ENCODE measurements at places on chromosomes 2 and 18.

- DNase-seq: no peak
Measured at GRCh38 chr2:120914839-120915521, 179.3 kb downstream of the GLI2 start.

DNA sequence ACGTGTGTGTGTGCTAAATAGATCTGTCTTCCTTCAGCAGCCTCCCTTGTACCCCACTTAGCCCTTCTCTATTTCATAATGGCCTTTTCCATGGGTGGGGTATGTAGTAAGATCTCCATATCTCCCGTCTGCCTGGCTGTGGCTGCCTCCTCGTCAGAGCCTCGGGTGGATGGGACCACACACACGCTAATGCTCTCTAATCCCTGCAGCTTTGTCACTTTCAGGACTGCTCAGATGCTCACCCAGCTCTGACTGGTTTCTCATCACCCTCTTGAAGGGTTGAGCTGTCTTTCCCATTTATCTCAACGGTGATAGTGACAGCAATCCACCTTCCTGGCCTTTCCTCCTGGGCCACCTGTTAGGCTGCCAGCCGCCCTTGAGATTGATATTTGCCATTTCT is 95.3 kb downstream of the DCC start:
- no peak for DNase-seq

- no peak for DNase-seq
Measured at GRCh38 chr18:23406271-23406787, 46.8 kb upstream of the RIOK3 start.

DNA sequence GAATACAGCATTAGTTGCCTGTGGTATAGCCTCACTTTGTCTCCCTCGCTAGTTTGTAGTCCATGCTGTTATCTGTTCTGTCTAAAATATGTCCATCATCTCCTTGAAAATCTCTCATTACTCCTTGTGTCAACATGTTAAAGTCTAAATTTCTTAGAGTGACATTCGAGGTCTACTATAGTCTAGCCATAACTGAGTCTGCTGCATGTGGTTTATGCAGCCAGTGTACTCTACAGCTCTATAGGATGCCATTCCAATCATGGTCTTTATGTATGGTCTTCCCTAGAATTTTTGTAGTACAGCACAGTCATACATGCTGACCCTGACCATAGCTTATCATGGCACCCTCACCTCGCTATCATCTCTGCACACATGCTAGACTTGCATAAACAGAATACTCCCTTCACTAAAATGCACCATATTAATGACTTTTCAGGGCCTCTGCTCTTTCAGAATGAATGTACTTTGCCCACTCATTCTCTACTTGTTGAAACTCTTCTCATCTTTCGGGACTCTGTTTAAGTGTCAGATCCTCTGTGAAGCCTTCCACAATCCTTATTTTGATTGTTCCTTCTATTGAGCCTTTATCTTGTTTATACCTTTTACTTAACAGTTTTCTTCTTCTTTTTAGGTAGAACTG is 12.8 kb downstream of the TANK start:
- DNase-seq: no peak

- DNase-seq: no peak
Measured at GRCh38 chr18:42617221-42617620, 498.3 kb downstream of the RIT2 start.

- DNase-seq: no peak
Measured at GRCh38 chr2:43083710-43084698, 142.4 kb downstream of the ZFP36L2 start.

GRCh38 chr2:37629529-37629928 is 41.9 kb downstream of the CDC42EP3 start:
- no peak for DNase-seq

DNA sequence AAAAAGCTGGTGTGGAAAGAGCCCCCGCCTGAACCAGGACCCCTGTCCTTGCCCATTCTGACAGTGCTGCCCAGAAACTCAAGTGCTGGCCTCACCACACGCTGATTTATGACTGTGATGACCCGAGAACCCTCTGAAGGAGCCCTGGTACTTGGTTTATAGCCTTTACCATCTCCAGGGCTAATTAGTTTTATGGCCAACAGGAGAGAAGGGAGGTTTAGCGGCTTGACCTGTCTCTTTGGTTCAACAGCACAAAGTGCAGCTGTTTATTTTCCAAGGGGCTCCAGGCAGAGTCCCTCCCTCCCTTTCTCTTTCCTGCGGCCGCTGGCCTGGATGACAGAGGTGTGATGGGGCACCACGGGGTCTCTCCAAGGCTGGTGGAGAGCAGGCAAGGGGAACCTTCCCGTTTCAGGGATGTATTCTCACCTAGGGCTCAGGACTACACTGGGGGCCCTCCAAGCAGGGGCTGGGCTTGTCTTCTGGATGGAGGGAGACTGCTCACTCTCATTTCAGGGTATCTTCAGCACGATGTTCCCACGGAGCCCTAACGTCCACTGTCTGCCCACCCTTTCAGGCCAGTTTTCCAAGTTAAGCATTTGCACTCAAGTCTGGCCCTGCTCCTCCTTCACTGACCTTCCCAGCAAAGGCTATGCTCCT is 174.2 kb upstream of the GLI2 start:
- DNase-seq: no peak

GRCh38 chr2:12259493-12259892 is 457.2 kb upstream of the TRIB2 start:
- no peak for DNase-seq

GRCh38 chr2:198753101-198753500 is 704.6 kb downstream of the SATB2 start:
- no peak for DNase-seq

DNA sequence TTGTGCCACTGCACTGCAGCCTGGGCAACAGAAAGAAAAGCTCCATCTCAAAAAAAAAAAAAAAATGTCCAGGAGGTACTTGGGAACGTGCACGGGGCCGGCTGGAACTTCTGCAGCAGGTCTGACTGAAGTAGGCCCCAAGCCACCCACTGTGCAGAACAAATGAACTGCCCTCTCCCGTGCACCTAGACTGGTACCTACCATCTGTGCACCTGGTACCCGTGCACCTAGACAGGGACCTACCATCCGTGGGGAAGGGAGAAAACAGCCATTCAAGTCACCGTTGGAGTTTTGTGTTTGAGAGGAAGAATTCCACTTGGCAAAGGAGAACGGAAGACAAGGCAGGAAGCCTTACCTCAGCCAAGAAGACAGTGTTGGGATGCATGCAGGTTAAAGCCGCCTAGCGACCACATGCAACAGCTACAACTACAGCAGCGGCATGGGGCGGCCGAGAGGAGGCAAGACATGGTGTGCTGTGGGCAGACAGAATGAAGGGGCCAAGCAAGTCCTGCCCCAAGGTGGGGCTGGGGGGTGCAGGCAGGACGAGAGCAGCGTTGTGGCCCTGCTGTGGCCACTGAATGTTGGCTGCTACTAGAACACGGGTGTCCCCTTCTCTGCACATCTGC is 16.1 kb downstream of the ST3GAL5 start:
- no peak for DNase-seq

GRCh38 chr18:76672627-76673026 is 149.7 kb upstream of the ZNF236 start:
- no peak for DNase-seq

- DNase-seq: no peak
Measured at GRCh38 chr2:197256021-197256420, 54.6 kb downstream of the ANKRD44 start.

DNA sequence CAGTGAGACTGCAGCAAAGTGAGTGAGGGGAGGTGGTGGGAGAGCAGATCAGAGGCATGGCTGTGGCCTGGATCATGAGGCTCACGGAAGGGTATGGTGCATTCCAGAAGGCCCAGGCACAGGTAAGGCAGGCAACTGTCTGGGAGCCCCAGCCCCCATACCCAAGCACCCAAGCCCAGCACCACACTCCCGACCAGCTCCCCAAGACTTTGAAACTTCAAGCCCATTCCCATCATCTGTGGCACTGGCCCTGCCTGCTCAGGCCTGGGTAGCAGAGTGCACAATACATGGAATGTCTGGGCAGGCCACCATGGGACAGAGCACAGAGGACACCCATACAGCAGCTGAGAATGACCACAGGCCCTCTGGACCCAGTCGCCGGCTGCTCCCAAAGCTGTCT is 202.6 kb upstream of the ARL4C start:
- DNase-seq: no peak

DNA sequence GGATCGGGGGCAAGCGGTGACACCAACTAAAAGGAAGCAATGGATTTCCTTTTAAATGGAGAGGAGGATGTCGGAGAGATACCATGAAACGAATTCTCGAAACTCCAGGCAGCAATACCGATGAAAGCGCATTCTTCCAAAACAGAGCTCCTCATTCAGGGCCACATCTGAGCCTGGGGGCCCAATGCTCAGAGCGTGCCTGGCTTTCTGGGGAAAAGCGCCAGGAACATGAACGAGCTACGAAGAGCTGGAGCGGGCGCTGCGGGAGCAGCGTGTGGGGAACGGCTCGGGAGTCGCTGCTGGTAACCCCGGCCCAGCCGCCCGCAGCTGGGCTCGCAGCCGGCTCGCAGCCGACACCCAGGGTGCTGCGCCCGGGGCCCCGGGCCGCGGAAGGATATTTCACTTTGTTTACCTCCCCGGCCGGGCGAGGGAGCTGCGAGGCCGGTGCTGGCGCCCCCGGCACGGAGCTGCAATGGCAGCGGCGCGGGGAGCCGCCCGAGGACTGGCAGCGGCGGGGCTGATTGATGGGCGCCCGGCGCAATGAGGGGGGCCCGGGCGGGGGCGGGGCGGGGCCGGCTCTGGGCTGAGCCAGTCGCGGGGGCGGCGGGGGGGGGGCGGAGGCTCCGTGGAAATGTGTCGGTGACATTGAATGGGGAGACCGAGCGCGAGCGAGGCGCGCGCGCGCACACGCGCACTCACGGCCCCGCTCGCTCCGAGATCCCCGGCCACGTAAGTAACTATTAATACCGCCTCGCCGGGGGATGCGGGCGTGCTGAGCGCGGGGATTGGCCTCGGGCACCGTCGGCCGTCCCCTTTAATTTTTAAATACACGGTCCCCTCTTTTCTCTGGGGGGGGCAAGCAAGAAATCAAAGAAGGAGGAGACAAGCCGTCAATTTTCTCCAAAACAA is at the start of gene TRIB2:
Gene TRIB2 (plus strand): TSS at position 655 of the 909 bp plus-strand sequence. CDS start 1,372 bp downstream, outside the sequence.
- peak; percentile 82 for DNase-seq

GRCh38 chr2:75333646-75334045 is 134.3 kb upstream of the TACR1 start:
- no peak for DNase-seq

DNA sequence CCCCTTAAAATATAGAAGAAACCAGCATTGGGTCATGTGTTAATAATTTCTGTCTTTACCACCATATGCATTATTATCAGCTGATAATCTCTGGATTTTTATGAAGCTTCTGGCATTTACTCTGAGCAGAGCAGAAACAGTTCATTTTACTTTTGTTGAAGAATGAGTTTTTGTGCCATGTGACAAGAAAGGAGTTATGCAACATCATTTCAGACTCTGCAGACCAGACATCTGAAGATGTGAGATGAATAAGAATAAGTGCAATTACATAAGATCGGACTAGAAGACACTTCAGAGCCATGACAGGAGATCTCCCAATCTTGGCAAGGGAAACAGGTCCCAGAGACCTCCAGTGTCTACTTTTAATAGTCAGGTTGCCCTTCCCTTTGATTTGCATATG is 869.4 kb upstream of the VRK2 start:
- DNase-seq: no peak

GRCh38 chr2:9548506-9548905 is 7.1 kb downstream of the ADAM17 start:
- no peak for DNase-seq

DNA sequence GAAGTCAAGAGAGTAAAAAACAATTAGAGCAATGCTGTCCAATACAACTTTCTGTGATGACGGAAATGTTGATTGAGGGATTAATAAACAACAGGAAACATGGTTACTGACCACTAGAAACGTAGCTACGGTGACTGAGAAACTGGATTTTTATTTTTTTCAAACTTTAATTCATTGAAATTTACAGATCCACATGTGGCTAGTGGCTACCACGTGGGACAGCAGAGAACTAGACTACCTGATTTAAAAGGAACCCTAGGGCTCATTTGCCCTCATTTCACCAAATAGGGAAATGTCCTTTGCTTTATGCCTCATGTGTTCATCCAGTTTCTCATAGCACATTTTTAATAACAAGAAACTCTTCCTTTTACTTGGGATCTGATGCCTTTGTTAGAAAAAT is 413.0 kb downstream of the TGIF1 start:
- DNase-seq: no peak

DNA sequence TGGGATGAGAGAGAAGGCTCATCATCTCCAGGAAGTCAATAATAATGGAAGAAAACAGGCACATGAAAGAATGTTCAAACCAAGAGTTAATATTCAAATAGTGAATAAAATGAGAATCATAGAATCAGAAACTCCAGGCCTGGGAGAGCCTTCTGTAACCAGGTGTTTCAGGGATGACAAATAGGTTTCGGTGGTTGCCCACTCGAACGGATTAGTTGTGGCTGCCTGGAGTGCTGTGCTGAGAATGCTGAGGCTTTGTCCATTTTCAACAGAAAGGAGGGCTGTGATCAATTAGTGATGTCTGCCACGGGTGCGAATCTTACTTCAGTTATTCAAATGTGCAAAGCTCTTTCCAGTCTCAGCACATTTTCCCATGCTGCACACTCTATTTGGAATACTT is 227.3 kb downstream of the INSIG2 start:
- no peak for DNase-seq

GRCh38 chr18:30081122-30081521 is 961.4 kb downstream of the DSC3 start:
- DNase-seq: no peak

DNA sequence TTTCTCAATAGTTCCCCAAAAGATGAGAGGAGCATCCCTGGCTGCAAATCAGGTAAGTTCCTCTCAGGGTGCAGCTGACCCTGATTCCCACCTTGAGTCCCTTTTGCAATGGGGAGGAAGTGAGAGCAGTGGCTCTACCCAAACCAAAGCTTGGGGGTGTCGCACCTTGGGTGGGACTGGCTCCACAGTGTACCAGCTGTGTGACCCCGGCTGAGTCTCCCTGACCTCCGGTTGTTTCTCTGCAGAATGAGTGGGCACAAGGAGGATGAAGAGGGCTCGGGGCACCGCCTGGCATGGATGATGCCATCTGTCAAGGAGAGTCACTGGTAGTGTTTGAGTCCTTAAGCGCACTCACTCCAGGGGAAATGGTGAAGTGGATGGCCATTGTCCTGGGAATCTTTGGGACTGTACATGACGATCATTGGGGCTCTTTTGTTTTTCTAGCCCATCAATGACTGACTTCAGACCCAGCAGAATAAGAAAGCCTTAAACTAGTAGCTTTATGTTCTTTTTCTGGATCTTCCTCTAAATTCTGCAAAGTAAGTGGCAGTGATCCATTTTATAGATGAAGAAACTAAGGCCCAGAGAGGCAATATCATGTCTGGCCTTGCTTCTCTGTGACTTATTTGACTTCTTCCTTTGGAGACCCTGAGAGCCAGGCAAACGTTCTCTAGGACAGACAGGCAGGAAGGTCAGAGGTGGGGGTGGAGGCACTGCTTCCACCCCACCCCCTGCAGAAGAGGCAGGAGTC is 106.3 kb upstream of the ST3GAL5 start:
- no peak for DNase-seq

GRCh38 chr2:26982102-26982742 is 11.8 kb downstream of the MAPRE3 start:
- DNase-seq: no peak

GRCh38 chr2:189318761-189319160 is 122.5 kb upstream of the WDR75 start:
- DNase-seq: no peak

Measured in stimulated activated CD8-positive, alpha-beta memory T cell treated with anti-CD3 and anti-CD28 coated beads, Interleukin-15, amount 100 ng/mL, for 48 hours (primary cell).